ENCODE measurements at places on chromosomes 2 and 18.
A peak's percentile ranks its signal among the peaks of the same experiment; 100 is the strongest.

DNA sequence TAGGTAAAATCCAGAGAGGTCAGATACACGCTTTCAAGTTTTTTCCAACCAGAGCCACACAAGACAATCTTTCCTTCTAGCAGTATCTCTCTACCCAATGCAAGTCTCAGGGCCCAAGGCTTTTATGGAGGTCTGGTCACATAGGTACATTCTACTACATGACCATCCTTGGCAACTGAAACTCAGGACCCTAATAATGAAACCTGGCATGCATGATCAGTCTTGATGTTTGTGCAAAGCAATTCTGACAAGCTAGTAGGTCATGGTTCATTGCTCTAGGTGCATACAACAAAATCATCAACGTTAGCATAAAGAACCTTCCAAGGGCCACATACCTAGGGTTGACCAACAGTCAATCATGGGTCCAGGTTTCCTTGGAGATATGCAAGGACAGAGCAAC is 33.2 kb upstream of the CCDC88A start:
- no peak for DNase-seq

DNA sequence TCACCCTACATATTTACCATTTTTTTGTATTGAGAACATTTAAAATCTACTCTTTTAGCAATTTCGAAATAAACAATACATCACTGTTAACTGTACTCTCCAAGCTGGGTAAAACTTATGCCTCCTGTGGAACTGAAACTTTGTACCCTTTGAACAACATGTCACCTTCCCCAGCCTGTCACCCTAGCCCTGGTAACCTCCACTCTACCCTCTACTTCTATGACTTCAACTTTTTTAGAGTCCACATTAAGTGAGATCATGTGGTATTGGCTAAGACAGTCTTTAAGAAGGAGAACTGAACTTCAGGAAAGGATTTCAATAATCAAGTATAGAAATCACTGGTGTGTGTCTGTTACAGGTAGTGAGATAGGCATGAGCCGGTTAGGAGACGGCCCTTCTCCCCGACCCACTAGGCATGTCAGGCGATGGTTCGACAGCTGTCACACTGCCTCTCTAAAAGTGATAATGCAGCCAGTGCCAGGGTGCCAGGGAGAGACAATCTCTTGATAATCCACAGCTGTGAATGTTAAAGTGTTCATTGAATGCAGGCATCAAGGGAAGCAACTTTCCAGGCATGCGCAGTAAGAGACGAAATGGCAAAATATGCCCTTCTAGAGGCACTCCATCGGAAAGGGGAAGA is 74.6 kb upstream of the RNF152 start:
- no peak for DNase-seq

GRCh38 chr2:3466482-3466863 is 52.9 kb downstream of the ADI1 start:
- DNase-seq: no peak

DNA sequence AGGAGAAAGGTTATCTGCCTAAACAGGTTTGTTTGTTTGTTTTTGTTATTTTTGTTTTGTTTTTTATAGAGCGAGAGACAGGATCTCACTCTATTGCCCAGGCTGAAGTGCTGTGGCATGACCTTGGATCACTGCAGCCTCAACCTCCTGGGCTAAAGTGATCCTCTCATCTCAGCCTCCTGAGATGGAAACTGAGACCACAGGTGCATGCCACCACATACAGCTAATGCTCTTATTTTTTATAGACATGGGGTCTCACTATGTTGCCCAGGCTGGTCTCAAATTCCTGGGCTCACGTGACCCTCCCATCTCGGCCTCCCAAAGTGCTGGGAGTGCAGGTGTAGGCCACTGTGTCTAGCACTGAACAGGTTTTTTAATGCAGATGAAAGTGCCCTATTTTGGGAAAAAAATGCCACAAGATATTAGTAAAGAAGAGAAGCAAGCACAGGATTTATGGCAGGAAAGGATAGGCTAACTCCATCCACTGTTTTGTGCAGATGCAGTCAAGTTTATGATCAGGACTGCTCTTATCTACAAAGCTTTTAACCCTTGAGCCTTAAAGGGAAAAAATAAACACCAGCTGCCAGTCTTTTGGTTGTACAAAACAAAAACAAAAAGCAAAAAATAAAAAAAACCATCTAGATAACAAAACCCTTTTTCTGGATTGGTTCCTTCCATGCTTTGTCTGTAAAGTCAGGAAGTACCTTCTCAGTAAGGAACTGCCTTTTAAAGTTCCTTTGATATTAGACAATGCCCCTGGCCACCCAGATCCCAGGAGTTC is 29.4 kb downstream of the MAP4K3 start:
- no peak for DNase-seq

DNA sequence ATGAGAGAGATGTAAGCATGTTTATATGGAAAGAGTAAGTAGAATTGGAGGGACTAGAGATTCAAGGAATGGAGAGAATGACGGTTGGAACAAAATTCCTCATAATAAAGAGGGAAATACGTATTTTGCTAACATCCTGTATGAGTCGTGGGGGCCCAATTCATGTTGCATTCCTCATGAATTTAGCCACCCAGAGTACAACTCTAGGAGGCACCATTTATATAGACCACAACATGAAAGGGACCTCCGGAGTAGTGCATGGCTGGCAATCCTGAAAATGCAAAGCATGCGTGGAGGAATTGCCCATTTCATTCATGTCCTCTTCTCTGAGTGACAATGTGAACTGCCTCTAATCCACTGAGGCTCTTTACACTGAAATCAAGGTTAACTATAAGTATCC is 168.2 kb downstream of the ZEB2 start:
- no peak for DNase-seq

GRCh38 chr2:207632575-207633493 is 7.6 kb upstream of the METTL21A start:
- no peak for DNase-seq

DNA sequence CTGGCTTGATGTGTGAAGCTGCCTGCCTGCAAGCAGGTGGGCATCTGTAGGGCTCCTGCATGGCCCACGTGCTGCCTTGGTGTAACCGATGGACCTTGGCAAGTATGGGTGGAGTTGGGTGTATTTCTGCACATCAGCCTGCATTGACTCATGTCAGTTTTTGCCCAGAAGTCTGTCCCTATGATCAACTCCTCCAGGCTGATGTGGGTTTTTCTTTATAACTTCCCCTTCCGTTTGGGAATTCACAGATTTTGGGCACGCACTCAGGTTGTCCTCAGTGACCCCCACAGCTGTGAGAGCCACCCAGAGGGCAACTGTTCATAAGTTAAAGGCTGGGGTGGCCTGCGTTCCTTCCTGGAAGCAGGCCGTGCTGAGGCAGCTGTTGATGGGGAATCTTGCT is 123.3 kb downstream of the NCK2 start:
- DNase-seq: no peak

GRCh38 chr2:219466816-219467735 is 31.6 kb upstream of the GMPPA start:
- DNase-seq: no peak

- peak; percentile 51 for DNase-seq
These were observed at the start of gene MAP4K4 for GRCh38 chr2:101697124-101698013. Gene MAP4K4 (plus strand): TSS chr2:101697707. CDS start chr2:101698081, 374 bp downstream.

GRCh38 chr2:137507237-137507636 is 457.0 kb upstream of the HNMT start:
- no peak for DNase-seq

- no peak for DNase-seq
These were observed 1106.6 kb upstream of the FAM98A start for GRCh38 chr2:34705551-34706247.

DNA sequence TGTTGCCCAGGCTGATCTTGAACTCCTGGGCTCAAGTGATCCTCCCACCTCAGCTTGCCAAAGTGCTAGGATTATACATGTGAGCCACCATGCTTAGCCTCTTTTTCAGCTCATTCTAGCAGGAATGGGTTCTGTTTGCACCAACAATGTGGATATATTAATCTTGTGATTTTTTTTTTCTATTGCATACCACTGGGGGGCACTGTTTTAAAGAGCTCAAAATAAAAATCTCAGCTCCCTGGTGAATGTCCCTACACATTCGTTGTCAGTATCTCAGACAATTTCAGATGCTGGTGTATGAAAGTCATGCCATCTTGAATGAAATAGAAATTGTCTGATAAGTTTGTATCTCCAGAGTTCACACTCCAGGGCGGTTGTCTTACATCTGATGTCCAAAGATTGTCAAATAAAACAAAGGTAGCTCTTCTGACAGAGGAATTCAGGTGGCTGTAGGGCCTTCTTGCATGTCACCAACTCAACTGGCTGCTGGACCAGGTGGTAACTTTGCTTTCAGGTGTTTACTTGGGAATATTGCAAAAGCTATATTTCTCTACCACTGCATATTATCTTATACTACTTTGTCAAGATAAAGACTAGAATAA is 3.1 kb upstream of the MATN3 start:
- DNase-seq: no peak

GRCh38 chr2:219298759-219299371 is 10.3 kb downstream of the PTPRN start:
- peak; percentile 85 for DNase-seq

DNA sequence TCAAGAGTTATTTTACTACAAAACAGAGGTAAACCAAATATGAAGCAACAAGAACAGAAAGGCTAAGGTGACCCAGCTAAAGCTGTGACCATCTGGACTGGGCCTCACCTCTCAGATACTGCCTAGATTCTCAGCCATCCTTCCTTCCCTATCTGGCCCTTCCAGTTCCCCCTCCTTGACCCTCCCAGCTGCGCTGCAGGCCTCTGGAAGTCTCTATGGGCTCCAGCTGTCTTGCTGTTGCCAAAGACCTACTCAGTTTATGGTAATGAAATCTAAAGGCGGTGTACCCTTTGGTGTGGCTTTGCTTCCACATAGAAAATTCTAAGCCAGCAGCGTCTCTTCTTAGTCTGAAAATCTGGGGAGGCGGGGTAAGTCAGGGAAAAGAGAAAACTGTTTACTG is 55.7 kb downstream of the ARHGEF33 start:
- no peak for DNase-seq

- DNase-seq: no peak
These were observed 60.2 kb downstream of the MYT1L start for GRCh38 chr2:2270808-2271415.

DNA sequence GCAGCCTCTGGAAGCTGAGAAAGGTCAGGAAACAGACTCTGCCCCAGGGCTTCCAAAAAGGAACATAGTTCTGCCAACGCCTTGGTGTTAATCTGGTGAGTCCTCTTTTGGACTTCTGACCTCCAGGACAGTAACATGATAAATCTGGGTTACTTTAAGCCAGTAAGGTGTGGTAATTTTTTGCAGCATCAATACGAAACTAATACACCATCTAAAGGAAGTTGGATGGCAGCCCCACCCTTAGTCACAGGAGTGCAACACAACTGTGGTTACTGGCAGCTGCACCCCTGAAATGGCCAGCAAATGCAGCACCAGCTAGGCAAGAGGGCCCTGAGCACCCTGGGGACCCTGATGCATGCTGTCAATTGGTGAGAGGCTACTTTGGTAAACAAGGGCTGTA is 25.8 kb downstream of the CREG2 start:
- DNase-seq: no peak

DNA sequence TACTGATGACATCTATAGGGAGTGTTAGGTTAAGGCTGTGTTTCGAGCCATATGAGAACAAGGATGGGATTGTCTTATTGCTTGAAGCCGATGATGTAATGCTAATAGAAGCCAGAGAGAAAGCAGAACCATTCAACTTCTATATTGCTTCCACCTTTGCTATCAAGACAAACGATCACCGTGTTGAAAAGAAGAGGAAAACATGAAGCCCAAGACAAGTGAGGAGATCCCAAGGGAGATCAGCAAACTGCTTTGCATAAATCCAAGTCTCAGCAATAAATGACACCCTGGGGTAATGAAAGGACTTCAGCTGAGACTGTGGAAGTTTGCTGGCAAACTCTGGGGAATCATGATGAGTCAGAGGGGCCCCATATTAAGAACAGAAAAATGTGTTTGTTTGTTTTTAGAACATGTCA is 206.2 kb downstream of the NCKAP5 start:
- no peak for DNase-seq

DNA sequence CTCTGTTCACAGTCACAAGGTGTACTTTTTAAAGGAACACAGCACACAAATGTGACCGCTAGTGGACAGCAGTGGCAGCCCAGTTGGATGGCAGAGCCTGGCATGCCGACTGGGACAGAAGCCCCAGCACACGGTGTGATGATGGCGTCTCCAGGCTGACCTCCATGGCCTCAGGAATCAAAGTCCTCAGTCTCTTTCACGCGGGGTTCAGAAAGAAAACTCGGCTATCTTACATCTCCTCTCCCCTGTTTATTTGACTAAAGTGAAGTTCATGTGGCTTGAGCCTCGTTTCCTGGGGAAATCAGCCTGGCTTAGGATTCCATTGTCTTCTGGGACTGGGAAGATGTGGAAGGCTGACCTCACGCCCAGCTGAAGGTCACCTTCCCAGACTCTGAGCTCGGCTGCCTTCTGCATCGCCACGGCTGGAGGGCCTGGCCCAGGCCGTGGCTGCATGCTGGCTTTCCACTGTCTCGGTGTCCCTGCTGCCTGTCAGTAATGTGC is 56.1 kb downstream of the ASAP2 start:
- no peak for DNase-seq

GRCh38 chr2:157267476-157267875 is 10.0 kb downstream of the GALNT5 start:
- no peak for DNase-seq

DNA sequence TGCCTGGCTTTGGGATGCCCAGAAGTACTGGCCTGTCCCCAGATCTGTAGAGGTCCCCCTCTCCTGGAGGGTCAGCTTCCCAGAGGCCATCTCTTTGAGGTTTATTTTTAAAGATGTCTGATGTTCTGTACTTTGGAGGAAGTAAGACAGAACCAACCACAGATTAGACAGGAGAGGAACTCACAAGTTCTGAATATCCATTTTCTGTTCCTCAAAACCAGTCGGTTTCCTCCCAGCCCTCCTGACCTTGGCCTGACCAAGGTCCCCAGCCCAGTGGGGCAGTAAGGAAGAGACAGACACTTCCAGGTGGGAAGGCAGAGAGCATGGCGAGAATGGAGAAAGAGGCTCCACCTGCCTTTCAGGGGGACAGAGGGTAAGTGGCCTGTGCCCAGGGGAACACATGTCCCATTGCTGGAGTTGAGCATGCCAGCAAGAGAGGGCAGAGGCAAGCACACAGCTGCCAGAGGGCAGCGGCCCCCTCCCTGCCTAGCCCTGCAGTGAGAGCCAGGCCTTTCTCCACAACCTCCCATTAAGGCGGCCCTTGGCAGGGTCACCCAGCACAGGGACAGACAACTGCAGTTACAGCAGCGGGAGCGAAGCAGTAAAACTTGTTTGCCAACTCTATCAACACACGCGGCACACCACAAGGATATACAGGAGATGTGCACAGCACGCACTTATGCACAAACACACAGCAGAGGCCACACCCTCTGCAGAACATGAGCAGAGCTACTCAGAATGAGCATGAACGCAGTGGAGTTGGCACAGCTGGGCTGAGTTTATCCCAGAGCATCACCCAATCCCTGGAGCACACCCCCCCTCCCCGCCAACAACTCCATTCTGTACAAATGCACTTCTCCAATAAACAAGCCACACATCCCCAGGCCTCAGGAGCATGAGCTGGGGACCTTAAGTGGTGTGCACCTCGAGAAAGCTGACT is 18.5 kb upstream of the SEMA4C start:
- DNase-seq: no peak

DNA sequence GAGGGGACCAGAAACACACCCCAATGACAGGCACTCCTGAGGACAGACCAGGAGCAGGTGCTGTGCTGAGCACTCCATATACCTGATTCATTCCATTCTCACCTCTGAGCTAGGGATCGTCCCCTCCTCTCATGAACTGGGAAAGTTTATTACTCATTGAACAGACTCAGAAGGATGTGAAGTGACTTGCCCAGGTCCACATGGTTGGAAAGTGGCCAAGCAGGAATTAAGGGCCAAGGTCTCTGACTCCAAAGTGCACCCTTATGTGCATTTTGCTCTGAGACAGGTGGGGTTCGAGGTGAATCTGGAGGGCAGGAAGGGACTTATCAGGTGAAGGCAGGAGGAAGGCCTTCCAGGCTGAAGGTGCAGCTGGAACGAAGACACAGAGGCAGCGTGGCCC is 25.1 kb upstream of the PLB1 start:
- DNase-seq: no peak

Measured in stimulated activated CD4-positive, alpha-beta T cell treated with anti-CD3 and anti-CD28 coated beads, Interleukin-4, amount 100 ng/mL, for 48 hours (primary cell).